ENCODE measurements at places on chromosomes 5 and 9.

DNA sequence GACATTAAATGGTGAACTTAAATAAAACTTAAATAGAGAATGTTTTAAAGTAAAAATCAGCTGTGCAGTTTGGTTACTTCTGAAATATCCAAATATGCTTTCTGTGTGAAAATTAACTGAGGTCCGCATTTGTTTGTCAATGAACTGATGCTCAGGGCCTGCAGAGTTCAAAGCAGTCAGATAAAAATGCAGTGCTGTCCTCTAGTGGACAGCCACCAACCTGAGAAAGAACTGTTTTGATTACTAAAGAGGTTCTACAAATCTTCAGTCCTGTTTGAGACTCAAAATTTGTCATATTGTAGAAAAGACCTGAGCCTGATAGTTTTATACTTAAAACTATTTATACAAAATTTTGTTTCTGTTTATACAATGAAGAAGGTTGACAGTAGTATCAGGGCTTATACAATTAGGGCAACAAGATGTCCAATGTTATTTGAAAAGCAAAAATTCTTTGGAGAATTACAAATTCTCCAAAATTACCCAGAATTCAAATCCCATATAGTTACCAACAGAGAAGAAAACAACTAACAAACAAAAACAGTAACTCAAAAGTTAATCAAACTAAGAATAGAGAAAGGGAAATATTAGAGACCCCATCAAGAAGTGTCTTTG is 232.3 kb upstream of the TBCA start:
- no peak for DNase-seq

DNA sequence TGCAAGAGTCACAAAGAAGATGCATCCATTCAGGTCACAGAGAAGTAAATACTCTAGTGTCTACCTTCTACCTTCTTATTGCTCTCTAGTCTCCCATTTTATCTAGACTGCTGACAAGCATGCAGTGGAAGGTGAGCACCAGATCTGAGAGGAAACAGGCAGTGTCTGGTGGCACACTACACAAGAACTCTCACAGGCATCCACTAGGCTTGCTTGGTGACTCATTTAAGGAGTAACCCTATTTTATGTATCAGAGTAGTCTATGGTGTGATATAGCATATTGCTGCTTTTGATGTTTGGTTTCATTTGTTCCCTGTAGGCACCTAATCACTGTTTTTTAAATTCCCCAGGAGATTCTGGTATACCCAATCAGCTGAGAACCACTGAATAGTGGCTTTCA is 1.6 kb upstream of the THBS4 start:
- DNase-seq, result no peak

GRCh38 chr5:270340-270739 is 1.1 kb upstream of the PDCD6 start:
- DNase-seq, result no peak

- DNase-seq, result no peak
Observed at GRCh38 chr5:134964359-134965270, 3.1 kb upstream of the CATSPER3 start.

GRCh38 chr9:83981126-83981871 is 694 bp downstream of the RMI1 start:
- DNase-seq, result no peak

DNA sequence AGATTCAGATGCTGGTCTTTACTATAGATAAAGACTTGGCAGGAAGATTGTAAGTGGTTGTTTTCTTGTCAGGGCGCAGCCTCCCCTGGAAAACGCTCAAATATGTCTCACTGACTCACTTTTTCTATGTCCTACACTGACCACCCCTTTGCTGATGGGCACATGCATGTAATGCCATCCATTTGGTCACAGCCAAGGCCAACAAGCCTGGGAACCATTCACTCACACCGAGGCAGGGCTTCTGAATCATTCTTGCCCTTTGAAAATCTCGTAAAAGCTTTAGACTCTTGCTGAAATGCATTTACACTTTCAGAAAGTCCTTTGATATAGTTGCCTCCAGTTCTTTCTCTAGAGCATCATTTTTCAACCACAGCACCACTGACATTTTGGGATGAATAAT is 249.4 kb downstream of the ACTL7B start:
- DNase-seq, result no peak

DNA sequence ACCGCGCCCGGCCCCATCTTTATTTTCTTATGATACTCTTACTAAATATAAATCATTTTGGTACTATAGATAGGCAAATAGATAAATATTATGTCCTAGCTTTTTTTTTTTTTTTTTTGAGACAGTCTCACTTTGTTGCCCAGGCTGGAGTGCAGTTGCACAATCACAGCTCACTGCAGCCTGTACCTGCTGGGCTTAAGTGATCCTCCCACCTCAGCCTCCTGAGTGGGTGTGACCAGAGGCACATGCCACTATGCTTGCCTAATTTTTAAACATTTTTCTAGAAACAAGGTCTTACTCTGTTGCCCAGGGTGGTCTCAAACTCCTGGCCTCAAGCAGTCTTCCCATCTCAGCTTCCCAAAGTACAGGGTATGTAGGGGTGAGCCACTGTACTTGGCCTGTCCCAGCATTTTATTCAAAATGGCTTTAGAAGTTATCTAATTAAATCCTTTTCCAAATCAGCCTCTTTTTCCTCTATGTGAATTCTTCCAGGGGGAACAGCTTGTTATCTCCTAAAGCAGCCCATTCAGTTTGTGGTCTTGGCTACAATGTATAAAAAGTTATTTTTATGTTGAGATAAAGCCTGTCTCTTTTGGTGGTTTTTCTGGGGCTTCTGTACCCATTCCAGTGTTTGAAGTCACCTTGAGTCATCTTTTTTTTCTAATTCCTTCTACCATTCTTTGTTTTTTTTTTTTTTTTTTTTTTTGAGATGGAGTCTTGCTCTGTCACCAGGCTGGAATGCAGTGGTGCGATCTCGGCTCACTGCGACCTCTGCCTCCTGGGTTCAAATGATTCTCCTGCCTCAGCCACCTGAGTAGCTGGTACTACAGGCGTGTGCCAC is 12.1 kb downstream of the MELK start:
- DNase-seq, result no peak

GRCh38 chr5:134271059-134271458 is 45.2 kb upstream of the PPP2CA start:
- DNase-seq, result no peak

Data from T-helper 17 cell (primary cell).